PC-9 (cell line): ENCODE measurements at places on chromosomes 12 and 14. TPM values are rescaled to one million over a fixed set of nuclear protein-coding genes. Genes with fewer than 3 reads are reported as not detected.

The MFAP5 gene
- 14.6 and 18.9 TPM in 2 replicates for total RNA-seq

- no peak for DNase-seq
Observed at GRCh38 chr12:105020241-105020962, 34.3 kb downstream of the NOPCHAP1 start.

DNA sequence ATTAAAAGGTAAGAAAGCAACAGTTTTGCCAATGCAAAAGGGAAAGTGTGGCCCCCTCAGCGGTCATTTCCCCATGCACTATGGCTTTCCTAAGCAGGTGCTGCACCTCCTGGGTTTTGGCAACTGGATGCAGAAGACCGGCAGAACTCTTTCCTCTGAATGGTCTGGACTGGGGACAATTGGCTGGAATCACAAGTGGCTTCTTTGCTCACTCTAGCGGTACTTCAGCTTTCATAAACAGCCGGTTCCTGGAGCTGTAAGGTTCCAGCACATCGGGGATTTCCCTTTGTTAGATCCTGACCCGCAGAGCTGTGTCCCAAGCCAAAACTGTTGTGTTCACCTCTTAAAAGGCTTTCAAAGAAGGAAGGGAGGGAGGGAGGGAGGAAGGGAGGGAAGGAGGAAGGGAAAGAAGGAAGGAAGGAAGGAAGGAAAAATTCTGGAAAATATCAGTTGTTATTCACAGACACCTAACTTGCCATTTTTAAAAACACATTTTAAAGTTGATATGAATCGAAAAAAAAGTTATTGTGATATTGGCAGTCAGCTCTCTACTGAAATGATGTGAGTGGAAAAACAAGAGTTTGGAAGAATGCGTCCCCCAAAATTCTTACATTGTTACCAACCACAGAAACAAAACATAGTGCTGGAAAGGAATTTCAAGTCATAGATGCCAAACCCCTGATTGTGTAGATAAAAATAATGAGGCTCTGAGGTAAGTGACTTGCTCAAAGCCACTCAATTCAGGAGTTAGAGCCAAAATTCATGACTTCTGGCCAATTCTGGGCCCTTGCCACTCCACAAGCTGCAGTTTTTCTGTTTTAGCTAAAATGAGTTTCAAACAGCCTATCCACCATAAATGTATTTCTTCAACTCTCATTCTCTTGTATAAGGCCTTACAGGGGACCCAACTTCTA, 220.6 kb upstream of the HMGA2 start:
- peak; percentile 32 for DNase-seq

DNA sequence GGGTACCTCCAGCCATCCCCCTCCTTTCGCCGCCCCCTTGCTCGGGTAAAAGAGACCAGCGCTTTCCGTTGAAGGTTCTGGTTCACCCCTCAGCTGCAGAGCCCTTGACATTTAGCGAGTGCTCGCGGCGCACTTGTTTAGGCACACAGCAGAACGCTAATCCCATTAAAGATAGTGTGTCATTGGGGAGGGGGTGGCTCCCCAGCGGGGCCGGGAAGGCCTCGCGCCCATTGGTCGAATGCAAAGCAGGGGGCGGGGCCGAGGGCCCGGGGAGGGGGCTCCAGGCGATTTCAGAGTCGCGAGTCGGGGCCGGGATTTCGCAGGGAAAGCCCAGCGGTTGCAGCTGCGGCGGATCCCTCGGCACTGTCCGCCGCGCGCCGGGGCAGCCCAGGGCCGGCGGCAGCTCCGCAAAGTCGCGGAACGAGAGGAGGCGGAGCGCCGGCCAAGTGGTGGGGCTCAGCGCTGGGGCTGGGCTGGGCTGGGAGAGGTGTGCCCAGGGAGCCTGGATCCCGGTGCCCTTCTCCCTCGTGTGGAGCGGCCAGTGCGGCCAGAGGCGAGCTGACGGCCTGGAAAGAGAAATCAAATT, 122.9 kb downstream of the TSPAN9 start:
- peak; percentile 69 for DNase-seq

The CMKLR1 gene
- total RNA-seq: not detected in 2 replicates

- DNase-seq: peak; percentile 34
Observed at GRCh38 chr14:65164068-65164824, 61.9 kb upstream of the MAX start.

The DBX2 gene
- total RNA-seq: not detected in 2 replicates

The TSPAN11 gene
- total RNA-seq: not detected in 2 replicates

GRCh38 chr12:64976131-64976530, 145.0 kb downstream of the WIF1 start:
- no peak for DNase-seq

DNA sequence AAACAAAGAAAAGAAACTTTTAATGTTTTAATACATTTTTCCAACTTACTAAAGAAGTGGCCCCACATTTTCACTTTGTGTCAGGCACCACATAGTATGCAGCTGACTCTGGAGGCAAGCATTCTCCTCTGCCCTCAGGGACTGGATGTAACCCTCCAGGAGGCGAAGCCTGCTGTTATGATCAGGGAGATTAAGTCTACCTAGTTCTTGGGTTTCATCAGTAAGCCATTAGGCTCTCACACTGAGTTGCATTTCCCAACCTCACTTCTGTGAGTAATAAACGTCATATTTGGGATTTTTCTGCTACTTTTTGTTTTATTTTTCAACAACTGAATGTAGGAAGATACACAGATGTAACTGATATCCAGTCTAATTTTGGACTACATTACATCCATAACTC, 101.2 kb upstream of the LRFN5 start:
- DNase-seq: no peak

DNA sequence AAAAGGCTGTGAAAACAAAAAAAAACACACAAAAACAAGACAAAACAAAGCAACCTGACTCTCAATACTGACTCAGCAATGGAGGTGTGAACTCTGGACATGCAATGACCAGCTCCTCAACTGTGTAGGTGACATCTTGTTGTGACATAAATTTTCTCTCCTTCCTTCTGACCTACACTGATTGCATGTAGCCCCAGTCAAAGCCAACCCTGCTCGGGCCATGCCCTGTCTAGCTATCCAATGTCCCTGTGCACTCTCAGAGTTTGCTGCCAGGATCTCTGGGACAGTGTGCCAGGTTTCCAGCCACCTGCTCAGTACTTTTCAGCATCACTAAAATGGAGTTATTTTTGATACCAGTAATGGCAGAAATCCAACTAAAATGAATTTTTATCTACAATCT, 18.9 kb upstream of the CRACR2A start:
- DNase-seq: no peak

- no peak for DNase-seq
Observed at GRCh38 chr12:8890313-8891085, 23.8 kb upstream of the PHC1 start.

DNA sequence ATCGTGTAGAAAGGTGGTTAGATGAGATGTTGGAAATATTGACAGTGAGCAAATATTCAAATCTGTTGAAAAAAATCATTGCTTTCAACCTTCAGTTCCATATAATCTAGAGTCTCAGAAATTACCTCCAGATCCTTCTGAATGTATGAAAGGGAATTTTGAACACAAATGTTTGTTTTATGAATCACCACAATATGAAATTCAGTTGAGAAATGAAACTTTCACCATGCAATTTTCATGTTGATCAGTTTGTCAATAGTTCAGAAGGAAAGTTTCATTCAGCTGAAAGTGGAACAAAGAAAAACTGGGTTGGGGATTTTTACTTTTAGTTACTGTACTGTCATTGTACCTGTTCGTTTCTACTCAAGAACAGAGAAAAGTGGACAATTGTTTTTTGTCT, 953.6 kb downstream of the SLC6A15 start:
- no peak for DNase-seq

- DNase-seq: no peak
Observed at GRCh38 chr12:2332947-2333346, 280.2 kb downstream of the CACNA1C start.

DNA sequence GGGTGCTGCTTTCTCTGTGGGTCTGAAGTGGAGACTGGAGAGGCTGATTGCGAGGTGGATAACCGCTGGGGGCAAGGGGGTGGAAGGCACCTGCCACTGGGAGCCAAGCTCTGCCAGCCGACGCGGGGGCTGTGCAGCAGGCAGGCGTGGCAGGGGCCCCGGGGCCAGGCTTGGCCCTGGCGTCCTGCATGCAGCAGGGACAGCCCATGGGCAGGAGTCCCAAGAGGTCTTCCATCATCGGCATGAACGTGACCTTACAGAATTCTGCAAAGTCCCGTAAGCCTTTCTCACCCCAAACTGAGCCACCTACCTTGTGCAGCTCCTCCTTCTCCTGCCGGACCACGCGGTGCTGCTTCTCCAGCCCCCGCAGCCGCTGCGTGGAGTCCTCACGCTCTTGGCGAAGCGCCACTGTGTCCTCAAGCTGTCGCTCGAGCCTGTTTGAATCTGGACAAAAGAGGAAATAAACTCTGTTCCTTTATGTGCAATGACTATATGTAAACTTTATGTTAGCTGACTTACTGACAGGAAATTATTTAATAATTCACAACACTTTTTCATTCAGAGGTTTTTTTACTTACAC, 51.3 kb downstream of the AMN start:
- no peak for DNase-seq

The PLEKHD1 gene
- 0.60 and 0.65 TPM in 2 replicates for total RNA-seq

DNA sequence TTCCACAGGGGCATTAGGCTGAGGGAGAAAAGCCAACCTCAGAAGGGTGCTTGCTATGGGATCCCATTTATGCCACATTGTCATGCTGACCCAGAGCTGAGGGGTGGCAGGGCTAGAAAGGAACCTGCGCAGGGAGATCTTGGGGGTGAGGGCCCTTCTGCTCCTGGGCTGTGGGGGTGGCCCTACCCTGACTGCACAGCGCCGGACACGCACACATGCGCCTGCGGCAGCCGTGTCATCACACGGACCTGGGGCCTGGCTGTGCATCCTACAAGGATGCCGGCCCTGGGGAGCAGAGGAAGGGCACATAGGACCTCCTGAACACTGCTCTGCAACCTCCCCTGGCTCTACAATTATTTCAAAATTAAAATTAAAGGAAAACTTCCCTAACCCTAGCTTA, 6.9 kb downstream of the CDCA4 start:
- DNase-seq: no peak

DNA sequence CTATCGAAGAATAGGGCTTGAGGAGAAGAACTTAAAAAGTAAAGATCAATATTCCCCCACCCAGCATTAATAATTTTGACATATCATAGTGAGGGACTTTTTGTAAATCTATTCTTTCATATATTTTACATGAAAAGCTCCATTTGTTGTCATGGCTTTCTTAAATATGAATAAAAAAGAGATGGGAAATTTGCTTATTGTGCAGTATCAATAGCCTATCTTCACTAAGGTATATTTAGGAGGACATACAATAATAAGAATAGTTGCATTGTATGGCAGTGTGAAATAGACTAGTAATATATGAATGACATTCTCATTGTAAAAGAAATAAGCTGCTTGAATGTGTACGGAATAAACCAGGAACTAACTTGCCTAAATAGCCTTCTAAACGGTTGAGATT, 5.5 kb upstream of the TCP11L2 start:
- no peak for DNase-seq

- DNase-seq: no peak
Observed at GRCh38 chr12:131852551-131853299, 24.5 kb downstream of the MMP17 start.

The PDE3A gene
- not detected in 2 replicates for total RNA-seq

The NKX2-1 gene
- not detected in 2 replicates for total RNA-seq

DNA sequence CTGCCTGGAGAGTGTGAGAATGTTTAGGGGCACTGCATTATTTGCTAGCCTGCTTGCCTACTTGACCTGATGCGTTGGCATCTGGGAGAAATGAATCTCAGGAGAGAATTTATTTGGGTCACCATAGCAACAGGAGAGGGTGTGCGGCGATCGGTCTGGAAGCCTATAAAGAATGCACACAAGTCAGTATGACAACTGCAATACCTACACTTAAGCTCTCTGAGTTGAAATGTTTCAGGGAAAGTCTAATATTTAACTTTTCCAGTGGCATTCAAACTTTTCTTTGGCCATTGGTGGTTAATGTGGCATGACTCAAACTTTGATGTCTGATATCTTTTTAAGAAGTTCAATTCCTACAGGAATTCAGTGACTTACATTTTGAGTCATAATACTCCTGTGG, 205.1 kb downstream of the NEDD1 start:
- DNase-seq: no peak

The CCDC177 gene
- not detected in 2 replicates for total RNA-seq

- no peak for DNase-seq
Observed at GRCh38 chr12:912466-913235, 36.8 kb downstream of the RAD52 start.

DNA sequence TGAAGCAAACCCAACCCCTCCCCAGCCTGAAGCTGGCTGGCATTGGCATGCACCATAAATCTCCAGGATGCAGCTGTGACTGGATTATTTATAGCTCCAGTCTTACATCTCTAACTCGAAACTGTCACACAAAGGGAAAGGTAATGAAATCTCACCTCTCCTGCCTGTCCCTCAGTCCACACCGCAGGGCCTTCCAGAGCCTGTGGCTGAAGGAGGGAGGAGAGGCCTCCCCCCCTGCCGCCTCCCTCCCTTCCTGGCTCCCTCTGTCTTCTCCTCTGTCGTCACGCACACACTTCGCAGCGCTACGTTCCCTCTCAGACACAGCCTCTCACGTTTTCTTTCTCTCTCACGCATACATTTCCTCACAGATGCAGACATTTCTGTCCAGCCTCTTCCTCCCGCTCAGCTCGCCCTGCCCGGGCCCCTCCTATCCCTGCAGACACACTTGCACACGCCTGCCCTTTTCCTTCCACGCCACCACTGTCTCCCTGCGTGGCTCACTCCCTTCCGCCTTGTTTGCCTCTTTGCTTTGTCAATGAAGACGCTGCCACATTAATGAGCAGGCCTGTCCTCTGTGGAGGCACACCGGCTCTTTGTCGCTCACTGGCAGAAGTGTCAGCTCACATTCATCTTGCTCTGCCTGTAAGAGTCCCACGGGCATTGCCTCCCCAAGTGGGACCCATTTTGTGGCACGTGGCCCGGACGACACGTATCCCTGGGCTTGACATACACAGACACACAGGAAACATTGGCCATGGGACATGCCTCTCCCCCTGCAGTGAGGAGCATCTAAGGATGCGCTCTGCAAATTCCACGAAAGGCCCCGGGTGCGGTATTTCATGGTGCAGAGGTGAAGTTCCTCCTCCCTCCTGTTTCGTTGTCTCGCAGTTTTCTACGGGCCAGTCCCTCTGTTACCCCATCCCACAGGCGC, 27.9 kb downstream of the IRF2BPL start:
- no peak for DNase-seq

The KLRC3 gene
- total RNA-seq: not detected in 2 replicates

DNA sequence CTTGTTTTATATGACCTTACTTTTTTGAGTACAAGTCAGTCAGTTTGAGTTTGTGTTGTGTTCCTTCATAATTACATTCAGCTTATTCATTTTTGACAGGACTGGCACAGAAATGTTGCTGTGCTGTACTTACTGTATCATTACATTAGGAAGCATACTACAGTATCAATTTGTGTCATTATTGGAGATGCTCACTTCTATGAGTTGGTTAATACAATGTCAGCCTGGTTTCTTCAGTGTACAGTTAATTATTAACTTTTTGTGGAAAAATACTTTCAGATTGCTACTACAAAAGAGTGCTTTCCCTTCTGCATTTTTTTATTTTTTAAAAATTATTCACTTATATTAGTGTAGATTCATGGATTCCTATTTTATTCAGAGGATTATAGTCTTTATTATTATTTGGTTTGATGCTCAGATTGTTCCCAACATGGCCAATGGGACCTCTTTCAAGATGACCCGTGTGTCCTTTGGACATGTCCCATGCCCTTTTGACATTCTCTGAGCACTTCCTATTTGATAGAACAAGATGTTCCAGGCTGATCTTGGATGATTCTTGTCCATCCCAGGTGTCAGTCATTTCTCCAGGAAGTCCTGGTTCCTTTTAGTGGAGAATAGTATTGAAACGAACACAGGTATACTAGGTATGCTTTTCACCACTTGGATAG, 66.6 kb downstream of the MON2 start:
- no peak for DNase-seq
